ENCODE measurements at places on chromosomes 12 and 14.

- no peak for DNase-seq
Measured at GRCh38 chr14:81655423-81656314, 122.0 kb upstream of the SEL1L start.

GRCh38 chr12:116513944-116514343 lies 45.2 kb upstream of the MAP1LC3B2 start:
- DNase-seq: no peak

- peak; percentile 96 for DNase-seq
Measured at GRCh38 chr14:62209287-62209899, 447.2 kb downstream of the SNAPC1 start.

DNA sequence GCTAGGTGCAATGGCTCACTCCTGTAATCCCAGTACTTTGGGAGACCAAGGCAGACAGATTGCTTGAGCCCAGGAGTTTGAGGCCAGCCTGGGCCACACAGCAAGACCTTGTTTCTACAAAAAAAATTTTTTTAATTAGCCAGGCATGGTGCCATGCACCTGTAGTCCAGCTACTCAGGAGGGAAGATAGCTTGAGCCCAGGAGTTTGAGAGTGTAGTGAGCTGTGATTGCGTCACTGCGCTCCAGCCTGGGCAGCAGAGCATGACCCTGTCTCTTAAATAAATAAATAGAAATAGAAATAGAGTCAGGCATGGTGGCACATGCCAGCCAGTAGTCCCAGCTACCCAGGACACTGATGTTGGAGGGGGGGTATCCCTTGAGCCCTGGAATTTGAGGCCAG lies 36.7 kb upstream of the CLIP1 start:
- no peak for DNase-seq

GRCh38 chr12:53252349-53252916 lies 15.7 kb upstream of the ESPL1 start:
- DNase-seq: peak; percentile 37

GRCh38 chr12:69068448-69068847 lies 135.5 kb upstream of the CPM start:
- DNase-seq: peak; percentile 37

- no peak for DNase-seq
Measured at GRCh38 chr14:69605738-69606137, 5.7 kb upstream of the SUSD6 start.

GRCh38 chr12:2796187-2796666 lies 1.5 kb downstream of the FKBP4 start:
- no peak for DNase-seq

DNA sequence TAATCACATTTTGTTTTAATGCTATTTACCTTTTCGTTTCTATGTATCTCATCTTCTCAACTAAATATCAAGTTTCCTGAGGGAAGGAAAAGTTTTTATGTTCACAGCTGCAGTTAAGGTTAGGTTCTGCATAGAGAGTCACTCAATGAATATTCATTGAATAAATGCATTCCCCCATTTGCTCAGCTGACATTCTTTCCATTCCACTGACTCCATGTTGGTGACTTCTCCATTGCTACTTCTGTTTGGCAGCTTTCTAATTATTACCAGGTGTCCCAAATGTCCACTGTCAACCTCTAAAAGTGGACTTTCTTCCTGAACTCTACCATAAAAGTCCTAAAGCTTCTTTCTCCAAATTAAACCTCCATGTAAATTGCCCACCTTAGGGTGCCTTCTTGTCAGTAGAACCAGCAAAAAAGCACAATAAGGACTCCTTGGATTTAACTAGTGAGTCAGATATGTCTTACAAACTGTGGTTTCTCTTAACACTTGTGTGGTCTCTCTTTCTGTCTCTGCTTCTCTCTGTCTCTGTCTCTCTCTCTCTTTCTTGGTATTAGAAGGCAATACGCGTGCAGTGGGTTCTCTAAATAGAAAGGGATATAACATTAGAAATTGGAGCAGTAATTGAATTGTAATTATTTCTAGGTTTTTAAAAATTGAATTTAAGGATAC lies 85.9 kb downstream of the TMEM117 start:
- peak; percentile 28 for DNase-seq

- DNase-seq: peak; percentile 28
Measured at GRCh38 chr12:66129934-66130266, 650 bp downstream of the LLPH start.

- DNase-seq: peak; percentile 75
Measured at GRCh38 chr12:54853933-54854538, at the start of gene MUCL1. MUCL1 (plus strand) TSS chr12:54854516; CDS start chr12:54854583, 67 bp downstream.

DNA sequence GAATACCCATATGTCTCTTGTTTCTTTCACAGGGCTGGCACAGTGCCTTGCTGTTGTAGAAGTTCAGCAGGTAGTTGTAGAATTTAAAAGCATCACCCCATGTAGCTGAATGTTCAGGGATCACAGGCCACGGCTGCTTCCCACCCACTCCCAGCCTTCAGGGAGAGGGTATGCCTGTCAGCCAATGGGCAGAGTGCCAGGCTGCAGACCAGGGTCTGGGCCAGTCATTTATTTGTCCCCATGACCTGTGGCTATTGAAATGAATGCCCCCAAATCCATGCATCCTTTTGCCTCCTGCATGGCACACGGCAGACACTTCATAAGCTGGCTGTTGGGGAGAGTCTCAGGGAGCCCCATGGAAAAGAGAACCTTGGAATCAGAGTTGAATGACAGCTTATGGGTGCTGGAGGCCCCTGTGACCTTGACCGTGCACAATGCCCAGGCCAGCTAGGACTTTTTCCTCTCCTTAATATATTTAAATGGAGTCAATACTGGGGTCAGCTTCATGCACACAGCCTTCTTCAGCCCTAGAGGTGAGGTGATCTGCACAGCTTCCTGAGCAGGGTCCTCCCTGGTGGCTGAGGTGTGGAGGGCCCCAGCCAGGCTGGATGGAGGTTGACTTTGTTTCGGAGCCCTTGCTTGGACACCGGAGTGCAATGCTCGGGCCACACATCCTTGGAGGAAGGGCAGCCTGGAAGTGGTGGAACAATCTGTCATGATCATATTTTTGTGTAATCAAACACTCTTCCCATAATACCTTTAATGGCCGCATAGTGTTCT lies 45.3 kb downstream of the PRMT8 start:
- DNase-seq: no peak
